NCI-H69 (cell line): ENCODE measurements at places on chromosomes 5 and 9.

- DNase-seq, result peak; percentile 45
These were observed 74.7 kb upstream of the RASGRF2 start for GRCh38 chr5:80885396-80886000.

DNA sequence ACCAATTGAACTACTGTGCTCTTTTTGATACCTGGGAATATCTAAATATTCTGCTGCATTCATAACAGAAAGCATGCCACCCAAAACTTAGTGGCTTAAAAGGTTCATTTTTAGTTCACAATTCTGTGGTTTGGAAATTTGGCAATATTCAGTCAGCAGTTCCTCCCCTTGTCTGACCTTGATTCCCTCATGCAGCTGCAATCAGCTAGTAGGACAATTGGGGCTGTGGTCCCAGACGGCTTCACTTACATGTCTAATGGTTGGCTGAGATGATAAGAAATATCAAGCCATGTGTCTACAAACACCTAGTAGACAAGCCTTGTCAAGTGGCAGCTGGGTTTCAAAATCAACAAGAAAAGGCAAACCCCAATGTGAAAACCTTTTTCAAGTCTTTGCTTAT, 51.3 kb downstream of the ANXA1 start:
- no peak for DNase-seq

DNA sequence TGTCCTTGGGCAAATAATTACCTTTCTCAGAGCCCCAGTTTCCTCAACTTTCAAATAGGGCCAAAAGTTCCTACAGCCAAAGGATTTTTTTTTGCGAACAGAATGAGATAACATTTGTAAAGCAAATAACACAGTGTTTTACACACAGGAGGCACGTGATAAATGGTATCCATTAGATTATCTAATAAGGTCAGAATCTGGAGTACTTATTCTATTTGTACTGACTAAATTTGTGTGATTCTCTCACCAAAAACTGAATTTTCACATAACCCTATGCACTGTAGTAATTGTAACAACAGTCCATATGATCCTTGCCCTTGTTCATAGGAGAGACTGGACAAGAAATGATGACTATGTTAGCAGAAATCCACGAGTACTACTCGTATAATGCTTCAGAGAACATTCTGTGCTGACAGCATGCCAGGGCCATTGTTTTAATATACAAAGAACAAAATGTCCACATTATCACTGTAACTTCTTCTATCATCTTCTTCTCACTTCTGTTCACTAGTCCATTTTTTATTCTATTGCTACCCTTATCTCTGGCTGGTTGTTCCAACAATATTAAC, 13.9 kb upstream of the FEM1C start:
- DNase-seq, result no peak

GRCh38 chr9:121790841-121791240, 139.4 kb downstream of the DAB2IP start:
- no peak for DNase-seq

- no peak for DNase-seq
These were observed 7.2 kb downstream of the SPATA31E1 start for GRCh38 chr9:87889882-87890252.

- peak; percentile 72 for DNase-seq
These were observed 82.6 kb upstream of the GRHPR start for GRCh38 chr9:37339923-37340322.

DNA sequence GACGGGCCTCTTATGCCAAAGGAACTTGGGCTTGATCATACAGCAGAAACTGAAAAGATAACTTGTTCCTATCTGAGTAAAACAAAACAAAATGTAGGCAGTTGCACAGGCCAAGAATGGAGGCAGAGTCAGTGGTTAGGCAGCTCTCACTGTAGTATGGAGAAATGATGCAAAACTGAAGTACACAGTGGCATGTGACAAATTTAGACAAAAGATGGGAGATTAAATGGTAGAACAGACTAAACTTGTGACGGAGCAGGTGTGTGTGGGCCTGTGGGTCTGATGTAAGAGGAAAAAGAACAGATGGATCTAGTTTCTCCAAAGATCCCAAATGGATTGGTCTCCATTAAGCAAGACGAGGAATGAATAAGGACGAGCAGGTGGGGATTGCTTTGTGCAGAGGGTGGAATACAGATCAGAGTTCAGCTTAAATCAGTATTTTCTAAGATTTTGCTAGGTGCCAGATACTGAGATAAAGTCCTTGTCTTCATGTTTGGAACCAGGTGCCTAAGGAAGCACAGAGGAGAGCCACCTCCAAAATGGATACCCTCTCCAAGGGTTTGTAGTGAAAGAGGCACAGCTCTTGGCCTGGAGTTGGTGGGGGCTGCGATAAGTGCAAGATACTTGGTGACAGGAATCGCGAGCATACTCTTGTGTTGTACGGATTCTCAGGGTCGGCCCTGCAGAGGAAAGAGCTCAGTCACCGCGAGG, 722 bp upstream of the DCP2 start:
- no peak for DNase-seq

DNA sequence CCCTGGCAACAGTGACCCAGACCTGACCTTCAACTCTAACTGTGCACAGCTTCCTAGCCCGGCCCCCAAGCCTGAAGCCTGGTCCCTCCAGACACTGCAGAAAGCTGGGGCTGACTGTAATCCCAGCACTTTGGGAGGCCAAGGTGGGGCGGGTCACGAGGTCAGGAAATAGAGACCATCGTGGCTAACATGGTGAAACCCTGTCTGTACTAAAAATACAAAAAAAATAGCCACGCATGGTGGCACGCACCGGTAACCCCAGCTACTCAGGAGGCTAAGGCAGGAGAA, 35.9 kb downstream of the ADAMTS2 start:
- no peak for DNase-seq

DNA sequence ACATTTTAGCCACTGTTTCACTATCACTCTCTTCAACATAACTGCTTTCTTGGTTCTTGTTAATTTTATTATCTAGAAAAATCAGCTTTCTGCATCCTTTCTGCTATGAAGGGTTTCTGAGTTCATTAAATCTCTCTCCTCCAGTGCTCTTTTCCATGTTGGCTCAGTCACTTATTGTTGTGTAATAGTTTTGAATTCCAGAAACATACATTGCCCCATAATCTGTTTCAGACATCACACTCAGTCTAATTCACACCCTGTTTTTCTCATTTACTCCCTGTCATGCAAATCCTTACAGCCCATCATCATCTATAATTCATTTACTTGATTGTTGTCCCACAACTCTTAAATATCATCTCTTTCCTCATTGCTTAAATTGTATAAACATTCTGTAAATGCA, 176.1 kb upstream of the CDH12 start:
- no peak for DNase-seq

- DNase-seq, result peak; percentile 83
These were observed 369 bp downstream of the OCLN start for GRCh38 chr5:69492923-69493395.
